ENCODE measurements at places on chromosomes 4 and X. TPM values are rescaled to one million over a fixed set of nuclear protein-coding genes. Genes with fewer than 3 reads are reported as not detected.

DNA sequence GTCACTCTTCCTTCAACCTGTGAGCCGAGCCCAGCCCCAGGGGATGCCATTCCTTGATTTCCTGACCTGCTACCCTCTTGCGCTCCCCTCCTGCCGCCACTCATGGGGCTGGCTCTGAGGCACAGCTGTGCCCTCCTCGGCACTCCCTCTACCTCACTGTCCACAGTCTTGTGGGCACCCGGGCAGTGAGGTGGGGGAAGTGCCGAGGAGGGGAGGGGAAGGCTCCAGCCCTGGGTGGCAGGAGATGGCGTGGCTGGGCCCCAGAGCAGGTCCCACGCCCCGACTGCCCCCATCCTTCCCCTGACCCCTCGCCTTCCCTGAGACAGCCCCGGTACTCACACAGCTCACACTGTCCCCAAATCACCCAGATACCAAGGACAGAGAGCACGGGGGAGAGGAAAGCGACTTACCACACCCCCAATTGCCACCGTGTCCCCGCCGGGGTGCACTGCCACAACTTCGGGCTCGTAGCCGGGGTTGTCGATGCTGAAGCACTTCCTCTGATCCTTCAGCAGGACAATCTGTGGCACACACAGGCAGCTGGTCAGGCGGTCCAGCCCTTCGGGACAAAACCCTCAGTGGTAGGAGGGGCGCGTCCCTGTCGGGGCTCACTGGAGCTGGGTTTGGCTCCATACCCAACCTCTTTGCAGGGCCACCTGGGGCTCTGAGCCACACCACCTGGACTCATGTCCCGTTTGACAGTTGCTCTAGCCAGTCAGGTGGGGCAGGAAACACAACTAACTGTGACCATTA is 37.9 kb downstream of the WDR1 start:
- no peak for DNase-seq

Gene MAP3K15
- polyA plus RNA-seq, result 1.7 TPM

GRCh38 chr4:38002451-38003071 is 42.4 kb downstream of the PTTG2 start:
- DNase-seq, result no peak

Gene RHOH
- polyA plus RNA-seq, result 2.5 TPM

- DNase-seq, result no peak
Observed at GRCh38 chr4:21656832-21657231, 291.7 kb downstream of the KCNIP4 start.

DNA sequence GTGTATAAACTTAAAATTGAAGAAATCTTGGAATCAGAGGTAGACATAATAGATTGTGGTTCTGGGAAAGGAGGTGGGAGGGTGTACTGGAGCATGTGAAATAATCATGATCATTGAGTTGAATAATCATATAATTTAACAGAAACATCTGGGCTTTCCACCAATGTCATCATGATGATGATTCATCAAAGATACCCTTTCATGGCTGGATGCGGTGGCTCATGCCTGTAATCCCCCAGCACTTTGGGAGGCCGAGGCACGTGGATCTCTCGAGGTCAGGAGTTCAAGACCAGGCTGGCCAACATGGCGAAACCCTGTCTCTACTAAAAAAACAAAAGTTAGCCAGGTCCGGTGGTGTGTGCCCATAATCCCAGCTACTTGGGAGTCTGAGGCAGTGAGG is 6.7 kb upstream of the RUFY3 start:
- DNase-seq, result no peak

- DNase-seq, result peak; percentile 25
Observed at GRCh38 chr4:143320113-143320512, 16.6 kb upstream of the GAB1 start.

GRCh38 chr4:153748378-153748777 is 11.4 kb downstream of the RNF175 start:
- DNase-seq, result no peak

Gene SLC6A14
- not detected for polyA plus RNA-seq

GRCh38 chr4:75895744-75896314 is 6.4 kb downstream of the PPEF2 start:
- no peak for DNase-seq

GRCh38 chr4:67556436-67556835 is 2.1 kb upstream of the STAP1 start:
- DNase-seq, result no peak

GRCh38 chr4:111788099-111788498 is 357.2 kb upstream of the FAM241A start:
- no peak for DNase-seq

DNA sequence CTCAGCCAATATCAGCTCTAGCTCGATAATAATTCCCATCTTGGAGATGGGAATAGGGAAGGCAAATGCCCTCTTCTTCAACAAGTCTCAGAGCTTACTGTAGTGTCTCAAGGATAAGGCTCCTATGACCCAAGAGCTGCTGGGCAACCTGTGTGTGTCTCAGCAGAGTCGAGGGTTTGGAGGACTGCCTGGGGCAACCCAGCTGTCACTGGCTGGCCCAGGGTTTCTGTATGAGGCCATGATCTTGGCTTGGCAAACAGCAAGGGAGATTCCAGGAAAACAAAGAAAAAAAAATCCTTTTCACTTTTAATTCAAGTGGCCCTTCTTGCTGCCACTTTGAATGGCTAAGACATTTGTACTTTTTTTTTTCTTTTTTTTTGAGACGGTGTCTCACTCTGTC is 34.4 kb downstream of the TMSB4X start:
- no peak for DNase-seq

Gene KCNE5
- polyA plus RNA-seq, result 0.57 TPM

All from testis (tissue), 5 donors.